CD4-positive, alpha-beta memory T cell (primary cell): ENCODE measurements at places on chromosomes 16 and 17.

DNA sequence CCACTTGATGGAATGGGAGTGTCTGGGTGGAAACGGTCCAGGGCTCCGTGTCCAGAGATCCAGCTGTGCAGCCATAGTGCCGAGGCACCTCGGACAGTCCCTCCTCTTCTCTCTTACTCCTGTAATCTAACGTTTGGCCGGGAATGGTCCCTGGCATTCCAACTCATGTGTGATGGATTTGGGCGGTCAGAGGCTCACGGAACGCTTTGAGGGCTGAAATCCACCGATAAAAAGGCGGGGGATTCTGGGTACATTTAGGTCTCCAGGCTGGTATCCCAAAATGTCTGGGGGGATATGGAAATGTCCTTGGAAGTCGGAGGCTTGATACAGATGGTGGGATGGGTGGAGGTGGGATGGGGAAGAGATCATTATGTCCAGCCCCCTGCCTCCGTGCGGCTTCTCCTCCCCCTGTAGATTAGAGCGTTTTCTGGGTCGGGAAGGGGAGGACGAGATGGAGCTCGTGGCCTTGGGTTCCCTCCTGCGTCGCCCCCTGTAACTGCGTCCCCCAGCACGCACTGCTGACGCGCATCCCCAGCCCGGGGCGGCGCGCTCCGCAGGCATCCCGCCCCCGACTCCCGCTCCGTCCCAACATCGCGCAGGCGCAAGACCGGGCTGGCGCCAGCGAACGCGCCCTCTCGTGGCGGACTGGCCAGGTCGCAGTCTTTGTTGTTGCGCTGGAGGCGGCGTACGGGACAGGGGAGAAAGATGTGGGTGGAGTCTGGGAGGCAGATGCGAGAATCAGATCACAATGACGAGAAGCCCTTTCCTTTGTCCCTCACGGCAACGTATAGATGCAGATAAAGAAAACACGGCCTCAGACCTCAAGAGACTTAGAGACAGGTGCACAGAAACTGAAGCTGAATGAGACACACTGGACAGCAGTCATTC lies 4.5 kb upstream of the SGCA start:
- DNase-seq: peak; percentile 95

- no peak for DNase-seq
These were observed 67.6 kb downstream of the CDH13 start for GRCh38 chr16:82694239-82694874.

- DNase-seq: no peak
These were observed 197.9 kb upstream of the CDH11 start for GRCh38 chr16:65319621-65320231.

- DNase-seq: no peak
These were observed at the start of gene KRT23 for GRCh38 chr17:40937384-40937819. Gene KRT23, minus strand, starts transcription at chr17:40937646. Its CDS starts 1,043 bp downstream, at chr17:40936603.

DNA sequence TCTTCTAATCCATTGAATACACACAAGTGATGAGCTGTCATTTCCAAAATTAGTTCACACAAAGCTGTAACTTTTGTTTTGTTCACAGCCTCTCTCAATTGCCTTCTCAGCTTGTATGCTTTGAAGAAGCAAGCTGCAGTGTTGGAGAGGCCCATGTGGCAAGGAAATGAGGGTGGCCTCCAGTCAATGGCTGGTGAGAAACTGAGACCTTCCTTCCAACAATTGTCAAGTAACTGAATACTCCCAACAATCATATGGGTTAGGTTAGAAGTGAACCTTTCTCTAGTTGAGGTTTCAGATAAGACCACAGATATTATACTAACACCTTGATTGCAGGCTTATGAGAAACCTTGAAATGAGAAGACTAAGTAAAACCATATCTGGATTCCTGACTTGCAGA lies 82.4 kb upstream of the SOX9 start:
- no peak for DNase-seq

DNA sequence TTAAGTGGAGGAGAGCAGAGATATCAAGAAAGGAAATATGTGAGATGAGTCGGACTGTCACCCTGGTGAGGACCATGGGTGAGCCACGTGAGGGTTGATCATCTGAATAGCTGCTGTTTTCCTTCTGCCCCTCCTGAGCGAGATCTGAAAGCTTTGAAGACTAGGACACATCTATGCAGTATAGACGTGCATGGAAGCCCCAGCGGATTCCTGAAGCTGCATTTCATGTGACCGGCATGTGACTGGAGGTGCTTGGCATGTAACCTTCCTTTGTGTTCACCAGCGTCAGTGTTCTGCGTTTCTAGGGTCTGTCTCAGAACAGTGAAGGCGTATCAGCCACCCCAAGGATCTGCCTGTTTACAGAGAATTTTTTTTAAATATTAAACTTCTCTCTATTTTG lies 75.1 kb downstream of the MSI2 start:
- DNase-seq: no peak

GRCh38 chr16:17177959-17178905 lies 292.5 kb downstream of the XYLT1 start:
- DNase-seq: no peak

DNA sequence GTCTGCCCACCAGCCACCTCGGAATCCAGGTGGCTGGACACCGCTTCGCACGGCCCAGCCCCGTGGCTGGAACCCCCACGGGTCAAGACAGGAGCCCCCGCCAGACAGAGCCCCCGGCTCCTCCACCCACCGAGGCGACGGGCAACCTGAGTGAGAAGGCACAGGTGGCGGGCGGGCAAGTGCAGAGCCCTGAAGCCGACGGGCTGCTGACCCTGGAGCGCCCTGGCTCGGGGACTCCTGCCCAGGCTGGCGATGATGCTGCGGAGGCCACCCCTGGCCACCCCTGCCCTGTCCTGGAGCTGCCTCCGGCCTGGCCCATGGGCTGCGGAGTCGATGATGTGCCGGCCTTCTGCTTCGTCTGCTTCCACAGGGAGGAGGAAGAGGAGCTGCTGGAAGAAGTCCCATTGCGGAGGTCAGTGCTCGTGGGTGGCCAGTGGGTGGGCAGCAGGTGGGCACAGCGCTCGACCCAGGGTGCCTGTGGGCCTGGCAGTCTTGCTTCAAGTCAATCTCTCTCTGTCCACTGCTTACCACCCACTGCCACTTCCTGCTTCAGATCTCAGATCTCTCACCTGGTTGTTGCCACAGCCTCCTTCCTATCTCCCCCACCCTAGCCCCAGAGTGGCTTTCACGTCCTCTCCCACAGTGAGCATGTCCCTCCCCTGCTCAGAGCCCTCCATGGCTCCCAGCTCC lies 33.1 kb upstream of the SBK1 start:
- no peak for DNase-seq

DNA sequence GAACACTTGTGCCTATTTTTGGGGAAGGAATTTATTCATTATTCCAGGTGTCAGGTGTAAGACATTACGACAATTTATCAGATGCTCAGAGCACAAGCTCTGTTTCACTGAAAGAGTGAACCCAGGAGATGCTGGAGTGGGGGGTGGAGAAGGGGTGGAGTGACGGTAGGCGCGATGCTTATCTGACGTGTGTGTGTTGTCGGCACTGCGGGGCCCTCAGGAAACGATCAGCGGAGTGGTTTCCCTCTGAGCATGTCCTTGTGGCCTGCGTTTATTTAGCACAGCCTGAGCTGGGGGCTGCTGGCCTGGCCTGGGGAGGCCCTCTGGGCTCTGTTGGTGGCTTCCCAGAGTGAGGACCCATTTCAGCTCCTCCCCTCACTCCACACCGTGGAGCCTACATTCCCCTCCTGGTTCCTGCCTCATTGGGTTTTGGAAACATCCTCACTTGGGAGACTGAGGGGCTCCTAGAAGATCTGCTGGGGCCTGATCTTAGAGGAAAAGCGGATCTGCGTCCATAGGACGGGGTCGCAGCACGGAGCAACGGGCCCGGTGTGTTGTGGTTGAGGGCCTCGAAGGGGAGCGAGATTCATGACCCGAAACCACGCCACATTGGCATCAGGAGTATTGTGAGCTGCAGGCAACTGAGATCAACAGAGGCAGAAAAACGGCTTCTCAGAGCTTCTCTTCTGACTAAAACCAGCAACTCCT lies 19.0 kb upstream of the GNG13 start:
- DNase-seq: peak; percentile 56

- DNase-seq: no peak
These were observed 27.0 kb upstream of the ANKRD40CL start for GRCh38 chr17:50794361-50794760.

DNA sequence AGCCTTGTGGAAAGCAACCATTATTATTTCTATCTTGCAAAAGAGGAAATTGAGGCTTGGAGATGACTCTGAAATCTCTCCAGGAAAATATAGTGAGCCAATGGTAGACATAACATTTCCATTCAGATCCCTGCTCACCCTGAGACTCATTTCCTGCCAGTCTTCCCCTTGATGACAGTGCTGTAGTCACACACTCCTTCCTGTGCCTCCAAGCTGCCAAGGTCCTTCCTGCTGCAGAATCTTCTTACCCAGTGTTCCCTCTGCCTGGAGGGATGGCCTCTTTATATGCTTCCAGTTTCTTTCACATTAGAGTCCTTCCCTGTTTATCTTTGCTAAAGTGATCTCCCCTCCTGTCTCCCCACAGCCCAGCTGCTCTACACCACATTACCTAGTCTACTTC lies 648.1 kb downstream of the TOX3 start:
- DNase-seq: no peak

GRCh38 chr16:75336521-75336920 lies 85.1 kb upstream of the BCAR1 start:
- no peak for DNase-seq

DNA sequence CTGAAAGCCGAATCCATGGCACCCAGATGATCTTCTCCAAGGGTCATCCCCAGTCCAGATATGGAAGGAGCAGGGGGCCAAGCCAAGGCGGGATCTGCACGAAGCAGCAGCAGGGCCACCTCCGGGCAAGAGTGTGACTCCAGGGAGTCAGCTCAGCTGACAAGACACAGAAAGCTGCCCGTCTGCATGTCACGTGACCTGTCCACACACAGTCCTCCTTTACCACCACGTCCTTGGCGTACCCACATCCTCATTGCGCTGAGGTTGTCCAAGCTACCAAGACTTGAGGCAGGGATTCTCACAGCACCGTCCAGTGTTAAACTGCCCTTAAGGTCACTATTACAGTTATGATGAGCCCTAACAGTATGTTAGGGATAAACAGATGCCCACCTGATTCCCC lies 11.3 kb upstream of the CYTH1 start:
- DNase-seq: peak; percentile 35

- DNase-seq: no peak
These were observed 86.9 kb downstream of the MYH13 start for GRCh38 chr17:10285896-10286295.

- no peak for DNase-seq
These were observed 121.3 kb downstream of the RAB11FIP4 start for GRCh38 chr17:31512796-31513195.

GRCh38 chr17:2179615-2180295 lies 123.8 kb downstream of the SMG6 start:
- DNase-seq: no peak

DNA sequence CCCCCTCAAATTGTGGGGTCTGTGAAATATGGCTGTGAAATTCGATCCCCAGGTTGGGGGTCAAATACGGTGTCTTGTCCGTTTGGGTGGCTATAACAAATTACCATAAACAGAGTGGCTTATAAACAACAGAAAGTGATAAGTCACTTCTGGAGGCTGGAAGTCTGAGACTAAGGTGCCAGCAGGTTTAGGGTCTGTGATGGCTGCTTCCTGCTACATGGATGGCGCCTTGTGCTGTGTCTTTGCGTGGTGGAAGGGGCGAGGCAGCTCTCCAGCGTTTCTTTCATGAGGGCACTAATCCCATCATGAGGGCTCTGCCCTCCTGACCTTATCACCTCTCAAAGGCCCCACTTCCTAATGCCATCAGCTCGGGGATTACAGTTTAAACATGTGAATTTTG lies 120.0 kb downstream of the IRF8 start:
- DNase-seq: no peak

GRCh38 chr16:12087901-12088421 lies 111.4 kb downstream of the SNX29 start:
- DNase-seq: peak; percentile 32

GRCh38 chr16:27781195-27781524 lies 231.2 kb downstream of the KATNIP start:
- DNase-seq: no peak

GRCh38 chr16:81964808-81965207 lies 46.5 kb downstream of the SDR42E1 start:
- DNase-seq: no peak

DNA sequence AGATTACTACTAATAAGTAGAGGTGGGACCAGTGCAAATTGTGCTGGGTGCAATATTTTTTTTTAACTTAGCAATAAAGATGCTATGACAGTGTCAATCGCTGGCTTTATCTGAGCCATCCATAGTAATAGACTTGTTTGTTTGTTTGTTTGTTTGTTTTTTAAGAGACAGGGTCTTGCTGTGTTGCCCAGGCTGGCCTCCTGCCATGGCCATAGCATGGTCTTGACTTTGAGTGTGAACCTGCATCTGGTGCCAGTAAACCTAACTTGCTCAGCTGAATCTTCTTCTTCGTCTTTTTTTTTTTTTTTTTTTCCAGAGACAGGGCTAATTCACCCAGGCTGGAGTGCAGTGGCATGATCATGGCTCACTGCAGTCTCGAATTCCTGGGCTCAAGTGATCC lies 46.6 kb downstream of the ZNRF1 start:
- no peak for DNase-seq

DNA sequence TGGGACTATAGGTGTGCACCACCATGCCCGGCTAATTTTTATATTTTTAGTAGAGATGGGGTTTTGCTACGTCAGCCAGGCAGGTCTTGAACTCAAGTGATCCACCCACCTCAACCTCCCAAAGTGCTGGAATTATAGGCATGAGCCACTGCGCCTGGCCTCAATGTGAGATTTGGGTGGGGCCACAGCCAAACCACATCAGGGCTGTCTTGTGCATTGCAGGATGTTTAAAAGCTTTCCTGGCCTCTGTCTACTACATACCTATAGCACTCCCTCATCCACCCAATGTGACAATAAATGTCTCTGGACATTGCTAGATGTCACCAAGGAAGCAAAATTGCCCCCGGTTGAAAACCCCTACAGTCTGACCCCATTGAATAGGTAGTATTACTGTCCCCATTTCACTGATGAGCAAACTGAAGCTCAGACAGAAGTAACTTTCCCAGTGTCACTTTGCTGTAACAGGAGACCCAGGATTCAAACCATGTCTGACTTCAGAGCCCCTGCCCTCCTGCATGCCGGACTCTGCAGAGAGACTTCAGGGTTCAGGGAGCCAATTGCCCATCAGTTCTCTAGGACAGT lies 3.6 kb upstream of the MAP3K14 start:
- no peak for DNase-seq

DNA sequence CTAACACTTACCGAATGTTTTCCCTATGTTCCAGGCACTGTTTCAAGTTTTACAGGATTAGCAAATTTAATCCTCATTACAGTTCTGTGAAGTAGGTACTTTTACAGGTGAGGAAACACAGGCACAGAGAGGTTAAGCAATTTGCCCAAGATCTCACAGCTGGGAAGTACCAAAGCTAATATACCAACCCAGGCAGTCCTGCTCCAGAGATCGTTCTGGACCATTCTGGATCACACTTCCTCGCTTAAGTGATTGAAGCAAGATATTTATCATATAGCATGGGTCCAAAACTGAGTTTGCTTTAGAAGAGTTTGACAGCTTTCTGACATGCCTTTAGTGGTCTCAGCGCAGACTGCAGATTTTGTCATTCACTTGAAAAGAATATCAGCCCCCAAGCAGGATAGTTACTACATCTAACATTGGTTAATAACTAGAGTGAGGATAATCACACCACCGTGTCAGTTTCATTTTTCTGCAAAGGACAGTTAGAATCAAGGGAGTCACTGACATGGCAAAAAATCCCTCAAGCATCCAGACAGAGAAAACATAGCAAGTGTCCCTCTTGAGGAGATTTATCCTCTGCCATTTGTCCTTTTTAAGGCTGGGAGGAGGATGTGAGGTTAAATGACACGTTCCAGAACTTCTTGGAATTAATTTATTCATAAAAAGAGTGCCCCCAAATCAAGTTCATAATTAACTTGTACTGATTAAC lies 5.1 kb downstream of the HS3ST3B1 start:
- no peak for DNase-seq
